ENCODE measurements at places on chromosomes 6 and 20.

DNA sequence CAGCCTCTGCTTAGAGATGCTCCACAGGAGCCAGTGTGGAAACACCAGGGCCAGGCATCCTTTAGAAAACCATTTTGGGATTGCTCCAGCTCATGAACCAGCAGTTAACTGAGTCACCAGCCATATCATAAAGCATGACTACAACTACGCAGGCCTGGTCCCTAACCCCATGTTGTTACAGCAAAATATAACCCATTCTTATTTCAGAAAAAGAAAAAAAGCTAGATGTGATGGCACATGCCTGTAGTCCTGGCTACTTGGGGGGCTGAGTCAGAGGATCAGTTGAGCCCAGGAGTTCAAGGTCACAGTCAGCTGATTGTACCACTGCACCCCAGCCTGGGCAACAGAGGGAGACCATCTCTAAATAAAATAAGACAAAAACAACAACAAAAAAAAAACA is 36.8 kb downstream of the C6orf15 start:
- DNase-seq = peak; percentile 56

GRCh38 chr20:62928246-62928939 is 2.1 kb upstream of the DIDO1 start:
- no peak for DNase-seq

- no peak for DNase-seq
Measured at GRCh38 chr6:98946266-98946878, 1.4 kb downstream of the FBXL4 start.

DNA sequence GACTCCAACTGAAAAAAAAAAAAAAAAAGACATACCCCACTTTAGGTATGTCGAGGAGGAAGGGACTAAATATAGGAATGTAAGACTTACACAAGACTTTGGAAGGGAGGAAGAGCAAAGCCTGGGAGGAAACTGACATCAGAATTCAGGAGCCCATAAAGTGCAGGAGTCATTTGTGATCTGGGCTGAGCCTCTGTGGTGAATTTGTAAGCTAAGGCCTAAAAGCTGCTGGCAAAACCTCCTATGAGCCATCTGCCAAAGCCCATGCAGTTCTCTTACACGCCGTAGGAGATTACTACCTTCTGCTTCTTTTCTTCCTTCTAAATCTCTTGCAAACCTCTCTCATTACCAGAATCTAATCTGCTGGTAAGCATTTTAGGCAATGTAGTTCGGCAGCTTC is 52.0 kb upstream of the THEMIS start:
- DNase-seq = no peak

DNA sequence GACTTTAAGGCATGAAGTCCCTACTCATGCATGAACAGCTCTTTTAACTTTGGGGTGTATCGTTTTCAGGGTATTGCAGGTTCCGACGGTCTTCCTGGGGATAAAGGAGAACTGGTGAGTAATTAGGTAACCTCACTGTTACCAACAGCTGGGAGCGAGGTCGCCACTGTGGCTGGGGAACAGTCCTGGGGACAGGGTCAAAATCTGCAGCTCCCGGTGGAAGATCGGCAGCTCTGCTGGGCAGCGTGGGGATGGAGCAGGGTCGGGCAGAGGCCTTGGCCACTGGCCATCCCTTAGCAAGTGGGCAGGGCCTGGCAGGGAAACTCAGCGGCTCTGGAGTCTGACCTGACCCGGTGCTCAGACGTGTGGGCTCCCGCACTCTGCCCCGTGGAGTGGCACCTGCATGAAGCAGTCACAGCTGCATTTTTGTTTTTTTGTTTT is 16.1 kb downstream of the COL9A3 start:
- no peak for DNase-seq

GRCh38 chr20:37276494-37277252 is 12.8 kb upstream of the MANBAL start:
- DNase-seq = peak; percentile 77

DNA sequence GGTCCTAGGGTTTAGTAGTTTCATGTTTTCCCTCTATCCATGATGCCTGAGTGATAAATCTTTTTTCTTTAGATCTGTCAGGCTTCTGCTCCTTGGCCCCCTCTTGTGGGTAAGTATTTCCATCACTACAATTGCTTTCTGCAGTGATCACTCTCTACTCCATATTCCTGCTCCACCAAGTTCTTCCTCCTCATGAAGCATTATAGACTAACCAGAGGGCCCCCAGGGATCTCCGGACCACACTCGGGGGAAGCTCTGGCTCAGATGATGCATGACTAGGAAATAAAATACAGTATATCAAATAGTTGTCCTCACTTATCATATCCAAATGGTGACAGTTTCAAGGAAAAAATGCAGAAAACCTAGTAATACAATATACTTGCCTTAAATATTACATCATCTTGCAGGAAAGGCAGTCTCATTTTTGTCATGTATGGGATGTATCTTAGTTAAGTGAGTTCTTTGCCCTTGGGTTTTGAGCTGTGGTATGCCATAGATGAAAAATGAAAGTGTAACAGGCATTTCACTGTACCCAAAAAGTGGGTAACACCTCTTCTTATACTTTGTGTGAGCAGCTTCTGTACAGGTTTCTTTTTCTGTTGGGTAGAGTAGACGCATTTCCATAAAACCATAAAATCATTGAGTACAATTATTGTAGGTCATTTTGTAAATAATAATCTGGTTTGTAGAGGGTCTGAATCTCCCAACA is 200.9 kb upstream of the EYA4 start:
- DNase-seq = peak; percentile 42

- peak; percentile 34 for DNase-seq
Measured at GRCh38 chr6:166348305-166348949, 6.1 kb upstream of the SFT2D1 start.
